Activated CD4-positive, alpha-beta T cell treated with anti-CD3 and anti-CD28 coated beads, Interleukin-2, amount 10 ng/mL, durations not matched to agents 24 days and 14 days (primary cell): ENCODE measurements at places on chromosomes 13 and 19. TPM values are rescaled to one million over a fixed set of nuclear protein-coding genes. Genes with fewer than 3 reads are reported as not detected.
A peak's percentile ranks its signal among the peaks of the same experiment; 100 is the strongest.

The C19orf38 gene
- 2.7 and 3.6 TPM in 2 replicates for total RNA-seq

The PET100 gene
- total RNA-seq, result 99.2 and 110 TPM in 2 replicates

DNA sequence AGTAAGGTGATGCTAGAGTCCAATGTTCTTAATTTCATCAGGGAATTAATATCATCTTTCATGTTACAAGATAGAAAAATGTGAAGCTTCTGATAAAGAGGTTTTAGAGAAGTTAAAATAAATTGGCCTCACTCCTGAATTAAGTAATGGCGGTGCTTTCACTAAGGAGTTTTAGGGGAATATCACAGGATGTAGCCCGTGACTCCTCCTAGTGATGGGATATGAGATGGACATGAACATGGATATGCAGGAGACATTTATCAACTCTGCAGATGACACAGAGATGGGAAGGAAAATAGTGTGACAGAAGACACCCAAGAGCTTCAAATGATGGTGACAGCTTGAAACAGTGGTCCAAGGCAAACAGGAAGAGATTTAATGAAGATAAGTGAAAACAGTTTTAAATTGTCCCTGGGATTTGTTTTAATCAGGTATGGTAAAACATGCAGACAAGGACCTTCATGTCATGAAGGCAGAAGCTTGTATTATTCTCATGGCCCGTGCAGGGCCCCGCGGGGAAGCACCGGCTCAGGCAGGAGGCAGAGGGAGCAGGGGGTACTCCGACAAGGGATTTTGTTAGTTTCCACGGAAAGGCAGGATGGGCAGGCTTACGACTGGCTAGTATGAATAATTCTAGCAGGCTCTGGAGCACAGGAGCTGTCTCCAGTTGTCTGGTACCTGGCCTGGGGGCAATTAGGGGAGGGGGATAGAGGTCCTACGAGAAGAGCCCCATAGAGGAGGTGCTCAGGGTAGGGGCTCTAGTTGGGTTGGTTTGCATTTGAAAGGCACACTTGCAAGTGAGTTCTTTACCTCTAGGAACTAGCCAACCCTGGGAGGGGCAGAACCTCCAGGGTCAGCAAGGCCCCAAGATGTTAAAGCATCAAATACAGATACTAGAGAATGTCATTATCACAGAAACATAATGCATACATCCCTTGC, 38.7 kb upstream of the FARP1 start:
- no peaks in the 10 kb centered on the region for H3K36me3 ChIP-seq
- H3K4me3 ChIP-seq, result no peak overlapping the region
- H3K4me1 ChIP-seq, result no peaks in the 10 kb centered on the region
- DNase-seq, result no peak

DNA sequence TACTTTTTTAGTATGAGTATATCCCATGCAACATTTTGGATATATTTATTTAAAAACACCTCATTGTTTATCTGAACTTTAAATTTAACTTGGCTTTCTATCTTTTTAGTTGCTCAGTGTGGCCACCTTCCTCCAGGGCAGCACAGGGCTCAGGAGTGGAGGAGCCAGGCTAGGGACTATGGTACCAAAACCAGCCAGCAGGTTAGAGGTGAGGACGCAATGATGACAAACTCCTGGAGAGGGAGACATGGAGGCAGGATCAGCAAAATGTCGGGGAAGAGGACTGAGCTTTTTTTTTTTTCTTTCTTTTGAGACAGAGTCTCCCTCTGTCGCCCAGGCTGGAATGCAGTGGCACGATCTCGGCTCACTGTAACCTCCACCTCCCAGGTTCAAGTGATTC, 29.6 kb upstream of the CALM3 start:
- H3K4me1 ChIP-seq, result peaks cover 10% of the 10 kb centered on the region
- DNase-seq, result peak; percentile 75
- H3K4me3 ChIP-seq, result no peak overlapping the region
- H3K27ac ChIP-seq, result no peak overlapping the region
- H3K27me3 ChIP-seq, result peaks cover 17% of the 10 kb centered on the region
- no peaks in the 10 kb centered on the region for H3K36me3 ChIP-seq

DNA sequence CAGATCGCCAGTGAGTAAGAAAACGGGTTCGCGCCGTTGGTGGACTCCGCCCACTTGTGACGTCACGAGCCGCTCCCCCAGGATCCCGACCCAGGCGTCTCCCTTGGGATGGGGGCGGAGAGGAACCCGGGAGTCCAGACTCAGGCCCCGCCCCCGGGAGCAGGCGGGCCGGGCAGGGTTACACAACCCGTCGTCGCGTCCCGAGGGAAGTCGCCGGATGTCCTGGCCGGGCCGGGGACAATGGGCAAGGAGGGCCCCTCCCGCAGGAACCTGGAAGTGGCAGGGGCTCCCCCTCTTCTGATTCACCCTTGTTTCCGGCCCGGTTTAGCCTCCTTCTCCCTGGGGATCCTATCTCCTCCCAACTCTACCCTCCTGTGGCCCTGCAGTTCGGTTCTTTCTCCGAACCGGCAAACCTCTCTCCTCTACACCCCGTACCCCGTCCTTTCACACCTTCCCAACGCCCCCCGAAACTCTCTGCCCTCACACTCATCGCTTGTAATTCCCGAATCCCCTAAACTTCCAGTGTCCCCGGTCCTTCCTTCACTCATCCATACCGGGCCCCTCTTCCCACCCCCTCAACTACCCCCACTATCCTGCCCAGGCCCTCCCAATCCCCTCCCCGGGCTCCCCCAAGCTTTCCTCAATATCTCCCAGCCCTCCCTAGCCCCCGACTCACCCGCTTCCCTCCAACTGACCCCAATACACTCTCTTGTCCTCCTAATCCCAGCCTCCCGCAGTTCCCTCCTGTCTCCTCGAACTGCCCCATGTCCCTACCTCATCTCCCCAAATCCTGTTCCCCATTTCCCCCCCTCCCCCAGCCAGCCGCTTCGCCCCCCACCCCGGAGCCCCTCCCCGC, 20.0 kb upstream of the ERCC1 start:
- peak overlapping the region; percentile 91 for H3K27ac ChIP-seq
- H3K4me1 ChIP-seq, result peaks cover 35% of the 10 kb centered on the region
- peak overlapping the region; percentile 90 for H3K4me3 ChIP-seq
- H3K27me3 ChIP-seq, result peaks cover 6% of the 10 kb centered on the region
- no peaks in the 10 kb centered on the region for H3K36me3 ChIP-seq
- peak; percentile 86 for DNase-seq

The CKM gene
- total RNA-seq, result not detected in 2 replicates

The IFNL1 gene
- not detected in 2 replicates for total RNA-seq
